NCI-H1092 (cell line): ENCODE measurements at places on chromosomes 7 and 10.

DNA sequence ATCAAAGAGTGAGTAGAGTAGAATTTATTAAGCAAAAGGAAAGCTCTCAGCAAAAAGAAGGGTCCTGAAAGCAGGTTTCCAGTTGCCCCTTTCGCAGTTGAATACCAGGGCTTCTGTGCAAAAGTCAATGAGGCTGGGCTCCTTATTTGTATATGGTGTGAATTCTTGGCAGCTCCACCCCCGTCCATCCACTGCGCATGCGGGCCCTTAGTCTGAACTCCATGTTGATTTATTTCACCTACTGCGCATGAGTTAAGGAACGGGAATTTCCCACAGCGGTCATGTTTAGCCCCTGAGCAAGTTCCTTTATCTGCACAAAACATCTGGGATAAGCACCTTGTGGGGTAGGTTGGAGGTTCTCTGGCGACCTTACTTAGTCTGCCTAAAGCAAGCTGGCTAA, 325.6 kb downstream of the ZWINT start:
- DNase-seq: no peak

DNA sequence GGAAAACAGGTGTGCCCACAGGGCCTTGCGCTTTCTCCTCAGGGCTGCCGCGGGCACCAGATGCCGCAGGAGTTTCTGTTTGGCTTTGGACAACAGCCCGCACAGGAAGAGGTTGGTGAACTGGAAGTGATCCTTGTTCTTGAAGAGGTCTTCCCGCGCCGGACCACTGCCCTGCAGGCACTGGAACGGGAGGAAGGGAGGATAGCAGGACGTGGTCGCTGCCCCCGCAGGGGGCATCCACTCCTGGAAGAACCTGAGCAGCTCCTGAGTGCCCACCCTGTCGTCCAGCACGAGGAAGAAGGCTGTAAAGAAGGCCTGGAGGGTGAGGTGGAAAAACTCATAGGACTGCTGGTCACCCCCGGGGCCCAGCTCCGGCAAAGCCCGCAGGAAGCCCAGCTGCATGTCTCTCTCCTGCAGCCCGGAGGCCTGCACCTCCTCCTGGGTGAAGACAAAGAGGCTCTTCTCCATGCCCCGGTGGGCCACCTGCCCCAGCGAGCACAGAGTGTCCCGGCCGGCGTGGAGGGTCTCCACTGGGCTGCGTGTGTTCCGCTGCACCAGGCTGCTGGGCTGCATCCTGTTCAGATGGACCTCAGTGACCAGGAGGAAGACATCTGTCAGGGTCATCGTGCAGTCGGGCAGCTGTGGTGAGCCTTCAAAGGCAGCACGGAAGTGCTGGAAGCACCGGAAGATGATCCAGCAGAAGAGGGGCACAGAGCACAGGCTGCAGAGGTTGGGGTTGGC, 26.9 kb downstream of the NOD1 start:
- DNase-seq: no peak

- no peak for DNase-seq
Measured at GRCh38 chr10:61110936-61111335, 167.0 kb upstream of the RHOBTB1 start.

GRCh38 chr7:55396233-55396785, 31.2 kb downstream of the LANCL2 start:
- DNase-seq: no peak

DNA sequence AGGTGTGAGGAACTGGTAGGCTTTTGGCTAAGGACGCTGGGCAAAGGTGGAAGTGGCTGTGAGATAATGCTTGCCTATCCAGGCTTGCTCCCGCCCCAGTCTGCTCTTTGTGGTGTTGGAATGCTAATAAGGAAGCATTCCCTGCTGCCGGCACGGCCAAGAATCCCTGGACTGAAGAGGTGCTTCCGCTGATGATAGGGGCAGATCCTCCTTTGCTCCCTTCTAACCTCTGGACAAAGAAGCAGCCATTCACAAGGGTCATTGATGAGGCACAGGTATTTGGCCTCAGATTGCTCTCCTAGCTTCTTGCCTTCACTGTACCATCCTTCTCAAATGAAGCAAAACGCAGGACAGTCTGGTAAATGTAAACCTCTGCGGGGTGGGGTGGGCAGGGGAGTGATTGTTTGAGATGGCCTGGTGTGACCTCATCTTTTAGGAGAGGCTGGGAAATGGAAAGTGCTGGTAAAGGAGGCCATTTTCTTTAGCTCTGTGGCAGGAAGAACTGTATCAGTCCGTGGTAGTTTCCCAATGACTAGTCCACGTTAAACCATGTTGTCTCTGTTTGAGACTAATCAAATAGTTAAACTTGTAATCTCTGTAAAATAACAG, 1.7 kb downstream of the PGAM1 start:
- DNase-seq: no peak

DNA sequence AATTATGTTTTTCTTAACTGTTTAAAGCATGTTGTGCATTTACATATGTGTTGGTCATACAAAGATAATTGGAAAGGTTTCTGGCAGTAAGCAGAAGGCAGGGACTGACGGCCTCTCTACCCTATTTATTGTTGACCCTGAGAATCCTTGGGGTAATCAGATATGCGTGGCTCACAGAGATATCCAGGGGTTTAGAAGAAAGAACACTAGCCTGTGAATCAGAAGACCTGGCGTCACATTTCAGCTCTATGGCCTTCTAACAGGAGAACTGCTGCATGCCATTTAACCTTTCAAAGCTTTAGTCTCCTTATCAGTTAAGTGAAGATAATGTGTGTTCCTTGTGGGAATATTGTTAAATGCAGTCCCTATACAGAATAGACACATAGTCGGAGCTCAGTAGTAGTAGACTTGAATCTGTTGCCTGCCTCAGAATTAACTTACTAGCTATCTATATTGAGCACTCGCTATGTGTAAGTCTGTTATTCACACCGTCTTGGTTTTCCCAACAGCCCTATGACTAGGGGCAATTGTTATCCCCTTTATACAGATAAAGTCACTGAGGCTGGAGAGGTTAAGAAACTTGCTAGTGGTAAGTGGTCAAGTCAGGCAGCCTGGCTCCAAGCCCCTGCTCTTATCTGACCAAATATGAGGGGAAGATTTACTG, 129.6 kb upstream of the ANKRD1 start:
- DNase-seq: no peak

GRCh38 chr7:129530795-129531391, 28.6 kb downstream of the SMKR1 start:
- no peak for DNase-seq

GRCh38 chr7:133941496-133941895, 185.6 kb upstream of the LRGUK start:
- no peak for DNase-seq

- DNase-seq: no peak
Measured at GRCh38 chr10:15808204-15808797, 52.0 kb downstream of the MINDY3 start.

DNA sequence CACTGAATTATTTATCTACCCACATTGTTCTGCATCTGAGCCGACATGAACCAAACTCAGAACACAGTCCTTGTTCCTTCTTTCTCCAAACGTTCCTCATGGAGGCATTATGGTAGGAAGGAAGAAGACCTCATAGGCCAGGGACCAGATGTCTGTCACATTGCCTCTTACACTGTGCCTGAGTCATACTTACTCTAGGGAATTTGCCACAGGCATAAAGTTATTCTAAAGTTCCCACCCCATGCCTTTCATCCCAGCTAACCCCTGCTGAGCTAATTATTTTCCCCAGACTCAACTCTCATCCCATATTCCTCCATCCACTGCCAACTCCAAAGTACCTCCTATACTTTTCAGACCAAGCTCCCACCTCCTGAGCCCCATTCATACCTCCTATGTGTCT, 21.2 kb downstream of the MAT1A start:
- DNase-seq: no peak

GRCh38 chr7:42924223-42924838, 7.6 kb downstream of the PSMA2 start:
- DNase-seq: no peak

DNA sequence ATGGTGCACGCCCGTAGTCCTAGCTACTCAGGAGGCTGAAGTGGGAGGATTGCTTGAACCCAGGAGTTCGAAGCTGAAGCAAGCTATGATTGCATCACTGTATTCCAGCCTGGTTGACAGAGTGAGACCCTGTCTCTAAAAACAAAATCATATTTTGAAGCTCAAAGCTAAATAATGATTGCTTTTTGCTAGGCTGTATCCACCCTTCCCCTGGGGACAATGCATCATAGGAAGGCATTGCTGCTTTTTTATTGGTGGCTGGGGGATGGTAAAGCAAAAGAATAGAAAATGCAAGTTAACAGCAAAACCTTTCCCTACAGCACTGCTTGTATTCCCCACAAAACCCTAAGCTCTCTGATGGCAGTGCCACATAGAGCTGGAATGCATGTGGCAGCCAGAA, 107.5 kb upstream of the WAC start:
- no peak for DNase-seq

DNA sequence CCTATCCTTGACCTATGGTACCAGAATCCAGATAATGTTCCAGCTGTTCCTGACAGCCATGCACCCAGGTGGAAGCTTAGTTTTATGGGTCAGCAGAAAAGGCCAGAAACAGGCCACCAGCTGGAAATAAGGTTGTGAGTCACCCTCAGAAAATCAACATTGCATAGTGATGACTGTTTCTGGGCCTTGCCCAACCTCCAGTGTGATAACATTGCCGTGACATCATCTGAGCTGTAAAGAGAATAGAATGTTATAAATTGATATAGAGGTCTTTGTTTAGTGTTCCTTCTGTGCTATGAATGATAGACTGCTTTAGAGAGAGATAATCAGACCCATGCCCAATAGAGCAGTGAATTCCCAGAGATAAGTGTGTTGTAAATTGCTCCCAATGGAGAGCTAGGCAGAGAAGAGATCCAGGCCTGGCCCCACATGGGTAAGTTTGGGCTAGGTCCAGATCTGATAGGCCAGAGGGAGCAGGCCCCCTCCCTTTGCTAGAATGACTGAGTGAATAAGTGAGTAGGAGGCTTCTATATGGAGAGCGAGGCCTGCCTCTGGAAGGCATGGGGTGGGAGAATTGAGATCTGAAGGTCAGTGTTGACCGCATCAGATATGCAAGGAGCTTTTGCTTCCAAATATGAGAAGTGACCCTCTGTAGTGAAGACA, 14.2 kb upstream of the HPS1 start:
- no peak for DNase-seq

DNA sequence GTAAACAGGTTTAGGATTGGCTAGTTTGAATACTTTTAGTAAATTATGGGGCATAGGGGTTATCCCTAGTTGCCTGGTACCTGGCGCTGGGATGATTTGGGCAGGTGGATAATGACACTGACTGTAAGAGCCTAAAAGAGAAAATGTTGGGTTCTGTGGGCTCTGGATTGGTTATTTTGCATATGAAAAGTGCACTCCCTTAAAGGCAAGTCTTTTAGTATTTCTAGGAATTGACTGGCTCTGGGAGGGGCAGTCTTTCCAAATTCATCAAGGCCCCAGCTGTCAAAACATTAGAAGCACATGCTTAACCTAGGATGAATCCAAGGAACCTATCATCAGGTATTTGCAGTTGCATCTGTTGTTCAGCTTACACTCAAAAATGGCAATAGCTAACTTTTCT, 454.6 kb upstream of the SORCS1 start:
- no peak for DNase-seq

- no peak for DNase-seq
Measured at GRCh38 chr10:48605786-48606529, 1.1 kb upstream of the ARHGAP22 start.

- DNase-seq: peak; percentile 16
Measured at GRCh38 chr10:110610308-110610774, 33.8 kb upstream of the RBM20 start.

DNA sequence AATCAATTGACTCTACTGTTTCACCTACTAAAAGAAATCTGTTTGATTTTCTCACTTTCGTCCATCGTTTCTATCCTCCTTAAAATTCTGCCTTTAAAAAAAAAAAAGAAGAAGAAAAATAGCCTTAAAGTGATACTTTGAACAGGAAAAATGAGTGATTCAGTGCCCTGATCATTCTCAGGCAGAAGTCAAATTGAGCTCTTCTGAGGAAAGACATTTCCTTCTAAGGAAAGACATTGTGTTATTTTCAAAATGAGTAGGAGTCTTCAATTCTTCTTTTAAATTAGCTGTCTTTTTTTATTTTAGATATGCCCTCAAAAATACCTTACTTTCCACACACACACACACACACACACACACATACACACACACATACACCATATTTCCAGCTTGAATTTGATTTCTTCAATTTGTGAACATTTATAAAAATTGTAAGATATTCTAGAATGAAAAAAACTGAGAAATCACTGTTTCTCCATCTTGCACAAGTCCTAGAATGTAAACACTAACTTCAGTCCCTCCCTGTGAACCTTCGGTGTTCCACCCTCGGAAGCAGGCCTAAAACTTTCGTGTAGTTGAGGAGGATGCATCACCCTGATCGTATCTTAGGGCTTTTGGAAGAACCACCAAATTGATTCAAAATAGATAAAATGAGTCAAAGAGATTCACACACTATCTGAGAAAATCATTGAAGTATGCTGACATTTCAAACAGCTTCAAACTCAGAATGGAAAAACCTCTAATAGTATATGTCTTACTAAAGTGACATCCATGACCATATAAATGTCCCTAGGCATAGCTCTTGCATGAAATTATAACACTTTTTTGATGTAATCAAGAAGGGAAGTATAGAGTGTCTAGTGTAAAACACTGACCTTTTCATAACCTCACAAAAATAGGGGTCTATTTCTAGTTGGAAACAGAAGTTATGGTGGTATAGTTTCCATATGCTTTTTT, 270.8 kb downstream of the GATA3 start:
- DNase-seq: no peak

GRCh38 chr7:122040147-122040546, 103.9 kb downstream of the AASS start:
- no peak for DNase-seq

- peak; percentile 73 for DNase-seq
Measured at GRCh38 chr7:68770649-68771048, 827.6 kb upstream of the AUTS2 start.

DNA sequence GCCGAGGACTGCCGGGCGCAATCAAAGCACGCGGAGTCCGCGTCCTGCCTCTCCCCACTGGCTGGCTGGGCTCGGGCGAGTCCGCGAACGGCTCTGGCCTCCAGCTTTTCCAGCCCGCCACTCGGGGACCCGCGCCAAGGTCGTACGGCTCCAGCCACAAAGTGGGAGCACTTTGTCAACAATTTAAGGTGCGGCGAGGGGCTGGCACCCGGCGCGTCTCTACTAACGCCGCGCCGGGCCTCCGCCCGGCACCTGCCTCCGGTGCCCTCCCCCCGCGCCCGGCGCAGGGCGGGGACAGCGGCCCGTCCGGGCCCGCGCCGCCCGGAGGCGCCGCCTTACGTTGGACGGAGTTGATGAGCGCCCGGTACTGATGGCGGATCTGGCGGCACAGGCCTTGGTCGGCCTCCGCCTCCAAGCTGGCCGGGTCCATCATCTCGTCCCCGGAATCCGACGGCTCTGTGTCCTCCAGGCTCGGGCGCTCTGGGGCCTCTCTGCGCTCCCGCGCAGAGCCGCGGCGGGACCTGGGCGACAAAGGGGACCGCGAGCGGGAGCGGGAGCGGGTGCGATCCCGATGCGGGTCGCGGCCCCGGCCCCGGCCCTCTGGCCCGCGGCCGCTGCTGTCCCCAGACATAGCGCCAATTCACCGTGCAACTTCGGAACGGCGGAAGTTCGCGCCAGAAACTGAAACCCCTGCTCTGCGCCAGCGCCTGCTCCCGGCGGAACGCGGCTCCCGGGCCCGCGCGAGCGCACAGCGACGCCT, at the start of gene NSMCE4A:
Gene NSMCE4A, minus strand, starts transcription at position 683 of the 760 bp plus-strand sequence. Its CDS starts 52 bp downstream, at position 631.
- peak; percentile 50 for DNase-seq
